ENCODE measurements at places on chromosomes 2 and 18. TPM values are rescaled to one million over a fixed set of nuclear protein-coding genes. Genes with fewer than 3 reads are reported as not detected.

DNA sequence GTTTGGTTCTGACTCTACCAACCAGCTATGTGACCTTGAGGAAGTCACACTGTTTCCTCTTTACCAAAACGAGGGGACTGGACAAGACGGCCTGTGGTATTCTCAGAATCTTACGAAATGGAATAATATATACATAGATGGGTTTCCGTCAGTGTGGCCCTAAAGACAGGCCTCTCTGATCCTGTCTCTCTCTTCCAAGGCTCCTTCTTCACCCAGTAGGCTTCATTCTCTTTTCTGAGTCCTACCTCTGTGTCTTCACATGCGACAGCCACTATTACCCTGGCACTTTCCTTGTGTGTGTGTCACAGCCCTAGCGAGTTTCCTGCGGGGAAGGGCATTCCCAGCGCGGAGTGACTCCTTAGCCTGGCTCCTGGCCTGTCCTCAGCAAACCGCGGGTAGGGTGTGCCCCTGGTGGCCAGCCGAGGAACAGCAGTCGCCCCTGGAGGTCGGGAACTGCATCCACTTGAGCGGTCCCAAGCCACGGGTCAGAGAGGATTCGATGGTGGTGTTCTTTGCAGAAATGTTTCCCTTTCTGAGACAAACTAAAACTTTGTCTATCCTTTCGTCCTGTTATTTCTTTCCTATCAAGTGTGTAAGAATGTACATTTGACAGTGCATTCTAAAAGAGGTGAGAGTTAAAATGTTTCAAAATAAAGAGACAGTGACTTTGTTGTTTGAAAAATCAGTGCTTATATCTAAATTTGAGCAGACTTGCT, 63.3 kb downstream of the RAB31 start:
- DNase-seq, result peak; percentile 89

- no peak for DNase-seq
These were observed 10.0 kb downstream of the MAPK4 start for GRCh38 chr18:50569930-50570329.

- DNase-seq, result no peak
These were observed 48.3 kb downstream of the THUMPD2 start for GRCh38 chr2:39730685-39731302.

- DNase-seq, result peak; percentile 60
These were observed 889.1 kb upstream of the GCFC2 start for GRCh38 chr2:76599732-76600368.

- DNase-seq, result no peak
These were observed 638.7 kb upstream of the FANCL start for GRCh38 chr2:58879834-58880233.

DNA sequence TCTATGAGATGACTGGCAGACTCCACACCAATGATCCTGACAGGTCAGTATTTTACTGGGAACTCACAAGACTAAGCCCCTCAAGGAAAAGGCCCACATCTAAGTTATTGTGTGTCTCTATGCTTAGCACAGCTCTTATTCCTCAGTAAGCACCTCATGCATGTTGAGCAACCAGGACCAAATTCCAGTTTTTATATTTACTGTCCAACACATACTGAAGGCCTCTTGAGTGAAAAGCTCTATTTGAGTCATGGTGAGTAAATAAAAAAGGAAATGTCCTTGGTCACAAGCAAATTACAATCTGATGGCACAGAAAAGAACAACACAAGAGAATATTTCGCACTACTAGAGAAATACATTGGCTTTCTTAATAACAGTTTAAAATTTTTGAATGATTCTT, 87.9 kb upstream of the ETAA1 start:
- DNase-seq, result no peak

Gene SLC23A3
- polyA plus RNA-seq, result 0.59 TPM

Gene ABCG8
- polyA plus RNA-seq, result not detected

Gene CXCR1
- 0.09 TPM for polyA plus RNA-seq

Gene CTAGE1
- 0.07 TPM for polyA plus RNA-seq

Gene GPATCH11
- 4.1 TPM for polyA plus RNA-seq

Measured in right cardiac atrium (tissue), 5 donors.